Kidney (tissue), 22 donors: ENCODE measurements at places on chromosomes 5 and 9. TPM values are rescaled to one million over a fixed set of nuclear protein-coding genes. Genes with fewer than 3 reads are reported as not detected.

GRCh38 chr9:106878934-106879333 is 16.0 kb downstream of the ZNF462 start:
- DNase-seq = peak; percentile 91

DNA sequence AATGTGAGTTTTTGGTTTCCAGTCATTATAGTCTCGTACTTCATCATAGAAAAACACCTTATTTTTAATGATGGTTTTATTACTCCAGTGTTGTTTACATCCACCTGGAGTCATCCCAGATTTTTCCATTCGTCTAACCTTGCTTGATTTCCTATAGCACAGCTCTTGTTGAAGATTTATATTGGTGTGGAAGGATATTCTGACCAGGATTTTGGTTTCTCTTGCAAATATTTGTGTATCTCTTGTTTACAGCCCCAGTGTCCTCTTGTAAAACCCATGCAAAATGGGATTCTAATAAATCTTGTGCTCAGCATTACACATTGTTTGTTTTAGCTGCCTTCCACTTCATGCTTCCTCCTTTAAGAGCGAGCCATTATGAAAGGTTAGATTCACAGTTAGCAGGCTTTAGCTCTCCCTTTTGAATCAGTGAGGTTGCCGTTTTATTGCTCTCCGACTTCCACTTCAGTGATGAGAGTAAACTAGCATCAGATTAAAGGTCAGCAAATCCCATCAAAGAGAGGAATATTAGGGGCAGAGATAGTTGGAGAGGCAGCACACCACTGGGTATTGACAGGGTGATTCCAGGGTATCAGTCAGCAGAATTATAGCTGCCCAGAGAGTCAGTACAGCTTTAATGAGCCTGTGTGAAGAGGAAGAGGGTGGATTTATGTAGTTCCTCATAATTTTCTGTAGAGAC is 157.1 kb downstream of the PBX3 start:
- DNase-seq = no peak

The PCDHAC1 gene
- 2.9 TPM for total RNA-seq

The PNPLA7 gene
- 9.6 TPM for total RNA-seq
